ENCODE measurements at places on chromosomes 1 and 21.

GRCh38 chr1:245571815-245572294 is 417.1 kb downstream of the KIF26B start:
- no peak for DNase-seq

DNA sequence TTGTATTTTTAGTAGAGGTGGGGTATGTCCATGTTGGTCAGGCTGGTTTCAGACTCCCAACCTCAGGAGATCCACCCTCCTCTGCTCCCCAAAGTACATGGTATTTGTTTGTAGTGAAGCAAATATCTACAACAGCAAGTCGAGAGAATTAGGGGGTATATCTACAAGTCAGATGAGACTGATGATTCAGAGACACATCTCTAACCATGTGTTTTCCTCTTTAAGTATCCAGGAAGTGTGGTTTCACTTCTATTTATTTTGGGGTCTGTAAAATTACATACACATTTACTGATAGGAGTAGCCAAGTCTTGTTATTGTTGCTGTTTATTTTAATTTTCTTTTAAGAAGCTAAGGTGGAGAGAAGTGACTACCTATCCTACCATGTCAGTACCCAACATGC is 44.9 kb downstream of the SGIP1 start:
- no peak for DNase-seq

DNA sequence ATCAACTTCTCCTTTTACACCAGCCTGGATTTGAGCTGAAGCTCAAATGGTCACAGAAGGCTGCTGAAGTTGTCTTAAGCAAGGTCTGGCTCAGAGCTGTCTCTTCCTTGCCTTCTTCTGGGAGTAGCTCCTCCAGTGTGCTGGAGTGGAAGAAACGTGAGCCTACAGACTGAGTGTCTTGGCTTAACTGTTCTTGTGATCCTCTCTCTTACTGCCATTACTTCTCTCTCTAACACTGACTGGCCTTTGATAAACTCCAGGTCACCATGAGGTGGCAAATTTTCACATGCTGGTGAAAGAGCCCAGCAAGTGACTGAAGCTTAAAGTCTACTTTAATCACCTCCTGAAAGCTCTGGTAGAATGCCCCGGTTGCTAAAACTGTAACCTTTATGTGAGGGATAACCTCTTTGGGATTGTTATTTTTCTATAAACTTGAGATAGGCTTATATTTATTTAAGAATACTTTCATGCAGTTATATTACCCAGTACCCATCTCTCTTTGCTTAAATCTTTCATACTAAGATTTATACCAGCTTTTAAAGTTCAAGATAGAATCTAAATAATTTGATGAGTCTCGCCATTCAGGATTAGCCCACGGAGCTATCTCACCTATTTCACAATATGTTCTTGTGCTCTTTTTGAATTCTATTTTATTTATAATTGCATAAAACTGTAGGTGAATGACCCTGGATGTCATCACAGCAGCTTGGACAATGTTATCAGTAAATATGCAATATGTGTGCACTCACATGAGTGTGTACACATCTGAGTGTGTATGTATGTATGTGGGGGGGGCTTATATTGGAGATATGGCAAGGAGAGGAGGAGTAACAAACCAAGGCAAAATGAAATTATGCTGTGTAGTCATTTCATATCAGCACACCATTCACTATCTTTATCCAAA is 924.0 kb downstream of the LTN1 start:
- no peak for DNase-seq

GRCh38 chr1:152565115-152565514 is 1.5 kb downstream of the LCE3E start:
- no peak for DNase-seq

DNA sequence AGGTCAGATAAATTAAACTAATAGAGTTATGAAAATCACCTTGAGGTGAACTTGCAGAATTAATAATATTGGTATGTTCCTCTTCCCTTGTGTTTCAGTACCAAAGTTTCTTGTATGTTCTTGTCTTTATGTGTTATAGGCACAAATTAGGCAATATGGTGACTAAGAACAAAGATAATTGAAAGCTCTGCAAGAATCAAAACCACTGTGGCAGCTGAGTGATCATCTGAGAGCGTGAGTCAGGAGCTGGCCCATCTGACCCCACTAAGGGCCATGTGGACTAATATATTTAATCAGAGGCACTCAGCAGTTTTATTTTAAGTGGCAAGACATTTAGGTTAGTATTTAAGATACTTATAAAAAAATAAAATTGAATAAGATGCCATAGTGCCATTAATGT is 12.8 kb upstream of the CASQ2 start:
- DNase-seq, result no peak

- DNase-seq, result no peak
Observed at GRCh38 chr1:62187548-62187947, 7.1 kb upstream of the L1TD1 start.

GRCh38 chr1:21318714-21319159 is 28.5 kb upstream of the ECE1 start:
- no peak for DNase-seq

- DNase-seq, result no peak
Observed at GRCh38 chr1:27526569-27527222, 36.7 kb upstream of the WASF2 start.

GRCh38 chr1:89023026-89023425 is 360 bp upstream of the GBP3 start:
- no peak for DNase-seq

- DNase-seq, result no peak
Observed at GRCh38 chr1:206794294-206794908, 22.1 kb upstream of the IL10 start.

- DNase-seq, result no peak
Observed at GRCh38 chr1:83676106-83676505, 322.8 kb downstream of the TTLL7 start.

GRCh38 chr1:19467199-19468187 is 17.8 kb downstream of the CAPZB start:
- DNase-seq, result no peak

DNA sequence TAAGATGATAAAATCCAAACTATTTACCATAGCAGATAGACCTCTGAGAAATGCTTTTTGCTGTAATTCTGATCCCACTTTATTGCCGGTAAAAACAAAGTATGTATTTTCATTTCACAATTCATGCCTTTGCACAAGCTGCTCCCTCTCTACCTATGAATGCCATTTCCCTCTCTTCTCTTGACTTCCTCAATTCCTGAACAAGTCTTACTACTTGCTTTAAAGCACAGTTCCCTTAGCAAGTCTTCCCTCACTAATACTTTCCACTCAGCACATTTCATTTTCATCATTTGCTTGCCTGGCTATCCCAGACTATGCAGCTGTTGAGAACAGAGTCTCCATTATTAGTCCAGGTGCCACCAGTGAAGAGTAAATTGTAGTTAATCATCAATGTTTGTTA is 13.8 kb downstream of the GPATCH2 start:
- DNase-seq, result no peak

- DNase-seq, result no peak
Observed at GRCh38 chr1:150235294-150235851, 539 bp downstream of the ANP32E start.

DNA sequence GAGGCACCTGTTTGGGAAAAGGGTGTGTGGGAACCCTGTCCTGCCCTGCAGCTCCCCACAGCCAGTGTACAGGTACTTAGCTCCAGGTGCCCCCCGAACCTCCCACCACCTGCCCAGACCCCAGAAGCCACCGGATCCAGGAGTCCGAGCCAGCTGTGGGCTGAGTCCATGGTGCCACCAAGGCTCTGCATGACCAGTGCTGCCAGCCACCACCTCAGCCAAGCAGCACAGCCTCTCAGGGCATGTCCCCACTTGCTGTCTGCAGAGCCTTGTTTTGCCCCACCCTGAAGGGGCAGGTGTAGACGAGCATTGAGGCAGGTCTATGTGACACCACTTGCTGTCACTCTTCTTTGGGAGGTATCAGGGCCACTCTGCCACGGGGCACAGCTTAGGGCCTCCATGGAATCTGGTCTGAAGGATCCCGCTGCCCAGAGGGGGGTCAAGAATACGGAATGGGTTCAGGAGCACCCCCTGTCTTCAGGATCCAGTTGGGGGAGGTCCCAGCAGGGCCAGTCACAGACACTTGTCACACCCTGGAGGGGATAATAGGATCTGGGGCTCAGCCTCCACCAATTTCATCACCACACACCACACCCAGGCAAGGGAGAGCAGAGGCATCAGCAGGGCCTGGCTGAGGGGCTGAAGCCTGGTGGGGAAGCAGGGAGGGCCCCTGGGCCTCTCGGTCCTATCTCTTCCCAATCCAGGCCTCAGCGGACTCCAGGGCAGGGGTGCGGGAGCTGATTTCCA is 27.7 kb downstream of the ARHGEF19 start:
- no peak for DNase-seq

DNA sequence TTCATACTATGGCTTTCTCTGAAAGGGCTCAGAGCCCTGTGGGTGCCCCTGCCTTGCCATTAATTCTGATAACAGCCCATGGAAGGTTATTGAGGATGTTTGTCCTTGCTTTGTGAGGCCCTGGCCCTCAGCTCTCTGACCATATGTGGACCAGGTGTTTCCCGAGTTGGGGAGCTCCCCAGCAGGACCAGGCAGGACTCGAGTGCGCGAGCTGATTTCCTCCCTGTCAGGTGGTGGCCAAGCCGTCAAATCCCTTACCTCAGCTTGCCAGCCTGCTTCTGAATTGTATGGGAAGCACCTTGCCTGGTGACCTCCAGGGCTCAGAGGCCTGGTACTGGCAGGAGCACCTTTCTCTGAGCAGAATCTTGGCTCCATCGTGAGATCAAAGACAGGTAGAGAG is 17.9 kb upstream of the SDE2 start:
- DNase-seq, result no peak

- no peak for DNase-seq
Observed at GRCh38 chr1:54229281-54229891, 29.4 kb downstream of the MRPL37 start.

Data from stimulated activated CD8-positive, alpha-beta memory T cell treated with anti-CD3 and anti-CD28 coated beads, Interleukin-15, amount 100 ng/mL, for 1 hour (primary cell).